ENCODE measurements at places on chromosomes 11 and 22.

DNA sequence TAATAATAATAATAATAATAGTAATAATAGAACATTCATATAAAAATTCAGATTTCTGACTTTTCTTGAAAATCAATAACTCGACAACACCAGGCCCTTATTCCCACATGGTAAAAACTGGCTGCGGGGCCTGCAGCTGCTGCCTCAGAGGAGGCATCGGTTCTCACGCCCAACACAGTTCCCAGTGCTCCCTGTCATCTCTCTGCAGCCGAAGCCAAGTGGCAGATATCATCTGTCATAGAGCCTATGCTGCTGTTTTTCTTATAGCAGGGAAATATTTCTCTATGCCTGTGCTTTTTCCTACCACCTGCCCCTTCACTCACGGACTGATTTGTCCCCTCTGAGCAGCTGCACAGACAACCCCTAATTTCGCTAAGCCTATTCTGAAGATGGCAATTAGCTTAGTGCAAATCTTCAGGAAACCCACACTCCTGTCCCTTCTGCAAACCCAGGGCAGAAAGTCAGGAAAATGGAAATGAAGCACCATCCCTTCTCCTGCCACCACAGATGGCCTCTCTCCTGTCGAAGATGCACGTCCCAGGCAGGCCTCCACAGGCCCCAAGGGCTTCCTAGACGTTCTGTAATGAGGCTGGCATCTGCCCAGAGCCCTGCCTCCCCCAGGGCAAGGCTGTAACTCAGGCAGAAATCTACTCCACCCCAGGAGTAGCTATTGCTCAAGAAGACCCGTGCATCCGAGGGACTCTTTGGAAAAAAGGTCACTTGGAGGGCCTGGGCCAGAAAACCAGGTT is 66.7 kb downstream of the SYN3 start:
- DNase-seq = no peak

DNA sequence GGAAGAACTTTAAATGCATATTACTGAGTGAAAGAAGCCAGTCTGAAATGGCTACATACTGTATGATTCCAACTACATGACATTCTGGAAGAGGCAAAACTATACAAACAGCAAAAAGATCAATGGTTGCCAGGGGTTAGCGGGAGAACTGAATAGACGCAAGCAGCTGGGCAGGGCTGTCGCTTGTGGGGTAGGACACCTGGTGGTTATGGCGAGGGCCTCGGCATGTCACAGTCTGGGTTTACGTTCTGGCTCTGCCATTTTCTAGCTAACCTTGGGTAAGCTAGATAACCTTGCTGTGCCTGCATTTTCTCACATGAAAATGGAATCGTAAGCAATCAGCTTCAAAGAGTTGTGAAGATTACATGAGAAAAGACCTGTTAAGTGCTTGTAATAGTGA is 55.2 kb upstream of the SYT13 start:
- DNase-seq = no peak

- no peak for DNase-seq
Measured at GRCh38 chr11:116707161-116707629, 65.6 kb downstream of the BUD13 start.

GRCh38 chr11:102551169-102551781 is 20.7 kb upstream of the MMP7 start:
- DNase-seq = no peak

GRCh38 chr11:47270331-47271271 is 668 bp downstream of the MADD start:
- peak; percentile 27 for DNase-seq

DNA sequence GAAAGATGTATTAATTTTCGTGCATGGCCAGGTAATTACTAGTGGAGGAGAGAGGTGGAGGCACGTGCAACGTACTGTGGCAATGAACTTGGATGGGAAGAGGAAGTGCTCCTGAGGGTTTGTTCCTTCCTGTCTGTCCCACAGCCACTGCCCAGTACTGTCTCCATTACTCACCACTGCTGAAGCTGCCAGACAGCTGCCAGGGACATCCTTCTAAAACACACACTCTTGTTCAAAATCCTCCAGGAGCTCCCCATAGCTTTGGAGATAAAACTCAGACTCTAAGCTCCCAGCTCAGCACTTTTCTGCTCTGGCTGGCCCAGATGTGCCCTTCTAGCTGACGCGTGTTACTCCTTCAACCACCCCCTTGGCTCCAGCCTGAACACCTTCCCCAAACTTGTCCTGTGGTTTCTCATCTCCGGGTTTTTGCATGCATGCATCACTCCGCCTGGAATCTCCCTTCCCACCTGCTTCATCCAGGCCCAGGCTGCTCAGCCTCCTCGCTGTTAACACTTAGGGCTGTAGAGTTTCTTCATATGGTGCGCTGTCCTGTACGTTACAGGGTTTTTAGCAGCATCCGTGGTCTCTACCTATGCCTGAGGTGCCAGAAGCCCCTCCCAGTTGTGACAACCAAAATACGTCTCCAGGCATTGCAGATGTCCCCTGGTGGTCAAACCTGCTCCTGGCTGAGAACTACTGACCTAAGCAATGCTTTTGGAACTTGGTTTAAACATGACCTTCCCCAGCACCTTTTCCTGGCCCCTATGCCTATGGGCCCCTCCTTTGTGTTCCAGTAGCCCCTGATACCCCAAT is 69.5 kb downstream of the C11orf91 start:
- DNase-seq = no peak

DNA sequence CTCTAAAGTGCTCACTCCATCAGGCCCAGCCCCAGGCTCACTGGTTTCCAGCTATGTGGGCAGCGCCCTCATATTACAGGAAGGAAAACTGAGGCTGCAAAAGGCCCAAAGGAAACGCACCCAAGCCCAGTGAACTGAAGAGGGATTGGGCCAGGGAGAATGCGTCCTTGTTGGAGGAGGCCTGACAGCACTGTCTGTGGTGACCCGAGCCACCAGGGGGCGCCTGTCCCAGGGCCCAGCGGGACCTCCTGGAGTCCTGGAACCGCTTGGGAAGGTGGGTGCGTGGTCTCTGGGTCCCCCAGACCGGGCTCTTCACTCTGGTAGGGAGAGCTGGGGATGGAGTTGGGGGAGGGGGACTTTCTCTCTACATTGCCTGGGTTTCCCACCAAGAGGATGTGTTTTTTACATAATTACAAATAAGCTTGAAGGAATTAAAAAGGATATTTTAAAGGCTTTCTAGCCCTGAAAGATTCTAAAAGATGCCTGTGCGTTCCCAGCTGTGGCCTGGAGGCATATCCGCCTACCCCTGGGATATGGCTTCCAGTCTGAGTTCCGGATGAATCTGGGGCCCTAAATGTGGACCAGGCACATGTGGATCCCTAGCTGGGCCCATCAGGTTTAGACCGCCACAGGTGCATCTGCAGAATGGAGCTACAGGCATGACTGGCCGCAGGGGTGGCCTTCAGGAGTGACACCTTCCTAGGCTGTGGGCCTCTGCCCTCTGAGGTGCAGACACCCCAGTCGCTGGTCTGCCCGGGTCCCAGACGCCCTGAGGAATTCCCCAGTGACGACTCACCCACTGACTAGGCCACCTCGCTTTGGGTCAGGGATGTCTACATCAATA is 4.2 kb downstream of the SPI1 start:
- peak; percentile 85 for DNase-seq

DNA sequence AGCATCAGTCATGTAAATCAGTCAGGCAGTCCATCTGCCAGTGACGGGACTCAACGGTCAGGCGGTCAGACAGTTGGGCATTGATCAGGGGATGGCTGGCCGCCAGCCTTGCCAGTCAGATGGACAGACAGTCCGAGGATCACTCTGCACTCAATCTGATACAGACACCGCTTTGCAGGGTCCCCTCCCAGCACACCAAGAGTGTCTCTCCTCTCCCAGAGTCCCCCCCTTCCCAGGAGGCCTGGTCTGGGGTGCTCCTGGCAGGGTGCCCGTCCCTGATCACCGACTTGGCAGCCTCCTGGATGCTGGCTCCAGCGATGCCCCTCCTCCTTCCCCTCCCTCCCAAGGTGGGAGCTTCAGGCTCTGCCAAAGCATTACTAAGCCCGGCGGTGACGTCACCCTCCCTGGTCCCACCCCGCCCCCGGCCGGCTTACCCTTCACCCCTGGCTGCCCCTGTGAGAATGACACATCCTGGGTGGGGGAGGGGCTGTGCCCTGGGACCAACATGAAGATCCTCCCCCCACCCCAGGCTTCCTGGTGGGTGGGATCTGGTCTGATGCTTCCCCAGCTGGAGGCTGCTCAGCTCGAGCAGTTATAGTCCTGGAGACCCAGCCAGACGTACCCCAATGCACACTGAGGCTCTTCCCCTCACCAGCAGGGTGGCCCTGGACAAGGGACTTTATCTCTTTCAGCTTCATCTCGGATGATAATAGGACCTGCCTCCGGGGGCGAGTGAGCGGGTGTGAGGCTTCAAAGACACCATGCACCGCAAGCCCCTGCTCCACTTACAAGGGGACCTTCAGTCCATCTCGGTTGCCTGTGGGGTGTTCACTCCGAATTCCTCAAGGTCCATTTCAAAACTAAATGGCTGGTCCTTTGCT is 69.2 kb downstream of the CD82 start:
- DNase-seq = no peak

DNA sequence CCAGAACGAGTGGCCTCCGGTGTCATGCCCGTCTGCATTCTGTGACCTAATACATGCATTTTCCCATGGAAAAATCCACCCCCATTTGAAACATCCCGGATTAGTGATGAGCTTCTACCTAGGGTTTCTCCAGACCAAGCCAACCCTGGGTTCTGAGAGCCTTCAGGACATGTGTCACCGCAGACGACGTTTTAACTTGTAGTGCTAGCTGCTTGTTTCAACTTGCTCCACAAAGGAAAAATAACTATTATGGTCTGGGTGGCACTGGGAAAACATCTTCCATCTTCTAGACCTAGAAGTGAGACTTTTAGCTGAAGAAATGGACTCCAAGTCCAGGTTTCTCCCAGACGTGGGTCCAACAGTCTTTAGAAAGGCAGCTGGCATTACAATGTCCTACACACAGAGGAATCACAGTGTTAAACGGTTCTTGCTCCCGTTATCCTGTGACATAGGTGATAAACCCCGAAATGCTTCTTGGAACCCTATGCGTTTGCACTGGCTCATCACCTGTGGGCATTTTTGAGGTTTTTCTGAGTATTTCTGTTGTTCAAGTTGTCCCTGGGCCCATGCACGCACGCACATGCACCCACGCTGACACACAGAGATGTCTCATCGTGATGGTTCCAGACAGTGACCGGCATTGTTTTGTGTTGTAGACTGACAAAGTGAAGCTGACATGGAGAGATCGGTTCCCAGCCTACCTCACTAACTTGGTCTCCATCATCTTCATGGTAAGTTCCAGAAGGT is 46.6 kb upstream of the FADD start:
- DNase-seq = no peak

GRCh38 chr22:46092011-46092410 is 58.3 kb upstream of the PPARA start:
- DNase-seq = no peak

DNA sequence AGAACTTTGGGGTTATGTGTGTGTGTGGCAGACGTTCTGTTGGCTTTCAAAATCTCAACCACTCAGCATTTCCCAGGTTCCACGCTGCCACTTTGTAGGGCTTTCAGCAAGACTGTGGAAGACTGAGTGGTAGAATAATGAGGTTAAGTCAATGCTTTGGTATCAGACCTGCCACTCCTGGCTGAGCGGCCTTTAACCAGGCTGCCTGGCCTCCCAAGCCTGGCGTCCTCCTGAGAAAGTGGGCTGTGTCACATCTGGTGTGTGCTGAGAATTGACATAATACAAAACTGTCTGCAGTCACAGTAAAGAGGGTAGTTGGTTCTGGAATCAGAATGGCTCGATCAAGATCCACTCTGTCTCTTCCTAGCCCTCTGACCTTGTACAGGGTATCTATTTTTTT is 126.5 kb downstream of the DBX1 start:
- DNase-seq = no peak

DNA sequence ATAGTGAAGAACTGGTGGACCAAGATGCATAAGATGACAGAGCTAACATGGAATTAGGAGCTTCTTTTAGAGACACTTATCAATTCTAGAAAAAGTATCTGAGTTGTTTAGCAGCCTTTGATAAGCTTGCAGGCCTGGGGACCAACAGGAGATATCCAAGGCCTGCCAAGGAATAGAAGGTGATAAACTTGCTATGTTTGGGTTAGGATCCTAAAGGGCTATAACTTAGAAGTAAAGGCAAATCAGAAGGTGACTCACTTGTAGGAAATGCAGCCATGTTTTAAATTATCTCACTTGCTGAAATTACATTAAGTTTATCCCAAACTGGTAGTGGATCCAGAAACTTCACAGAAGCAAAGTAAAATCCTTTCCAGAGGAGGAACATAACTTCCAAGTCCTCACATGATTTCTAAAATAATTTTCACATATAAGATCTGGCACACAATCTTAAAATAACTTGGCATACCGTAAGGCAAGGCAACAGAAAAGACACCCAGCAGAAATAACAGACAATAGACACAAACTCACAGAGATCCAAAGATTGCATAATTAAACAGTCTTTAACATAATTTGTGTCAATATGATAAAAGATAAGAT is 69.6 kb upstream of the TEAD1 start:
- no peak for DNase-seq

DNA sequence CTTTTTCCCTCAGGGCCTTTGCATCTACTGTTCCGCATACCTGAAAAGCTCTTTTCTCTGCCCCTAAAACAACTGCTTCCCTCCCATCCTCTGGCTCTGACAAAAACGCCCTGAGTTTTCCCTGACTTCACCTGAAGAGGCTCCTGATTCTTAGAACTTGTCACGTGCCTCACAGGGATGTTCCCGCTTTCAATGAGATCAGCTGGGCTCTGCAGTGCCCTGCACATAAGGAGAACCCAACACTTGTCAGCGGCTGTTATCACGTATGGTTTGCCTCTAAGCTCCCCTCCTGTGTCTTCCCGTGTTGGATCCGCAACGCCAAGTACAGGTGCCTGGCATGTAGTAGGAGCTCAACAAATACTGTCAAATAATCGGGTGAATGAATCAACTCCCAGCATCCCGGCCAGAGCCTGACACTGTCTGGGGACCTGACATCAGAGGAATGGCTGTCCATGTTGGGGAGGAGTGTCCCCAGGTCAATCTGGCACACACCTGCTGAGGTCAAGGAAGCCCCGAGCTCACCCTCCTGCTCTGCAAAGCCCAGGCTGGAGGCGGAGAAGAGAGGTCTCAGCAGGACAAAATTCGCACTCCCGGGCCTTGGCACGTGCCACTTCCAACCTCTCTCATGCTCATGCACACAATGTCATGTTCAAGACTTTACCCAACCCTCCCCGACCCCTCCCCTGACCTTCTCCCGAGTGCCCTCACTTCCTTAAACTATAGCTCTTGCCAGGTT is 4.2 kb upstream of the GRK2 start:
- DNase-seq = no peak

- DNase-seq = no peak
Measured at GRCh38 chr11:3122775-3123201, 42.3 kb downstream of the OSBPL5 start.

DNA sequence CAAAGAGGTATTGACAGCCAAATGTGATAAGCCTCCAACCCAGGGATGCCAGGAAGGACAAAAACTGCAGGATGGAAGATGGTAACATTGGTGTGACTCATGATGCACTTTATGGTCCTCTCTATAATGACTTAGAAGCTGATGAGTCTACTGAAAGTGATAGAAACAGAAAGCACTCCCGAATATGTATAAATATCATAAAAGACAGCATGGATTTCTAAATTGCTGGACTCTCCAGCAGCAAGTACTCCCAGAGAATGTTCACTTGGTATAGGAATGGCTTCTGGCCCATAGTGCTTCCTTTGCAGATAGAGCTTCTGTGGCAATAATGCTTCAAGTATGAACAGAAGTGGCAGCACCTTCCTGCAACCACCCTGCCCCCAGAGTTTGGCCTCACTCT is at the start of gene OR52B2:
OR52B2 (minus strand) TSS at position 101 of the 400 bp plus-strand sequence; CDS start at position 101, 0 bp downstream.
- DNase-seq = no peak

GRCh38 chr22:26360169-26360885 is 68.7 kb upstream of the ASPHD2 start:
- peak; percentile 70 for DNase-seq
